ENCODE measurements at places on chromosomes 6 and 20.

DNA sequence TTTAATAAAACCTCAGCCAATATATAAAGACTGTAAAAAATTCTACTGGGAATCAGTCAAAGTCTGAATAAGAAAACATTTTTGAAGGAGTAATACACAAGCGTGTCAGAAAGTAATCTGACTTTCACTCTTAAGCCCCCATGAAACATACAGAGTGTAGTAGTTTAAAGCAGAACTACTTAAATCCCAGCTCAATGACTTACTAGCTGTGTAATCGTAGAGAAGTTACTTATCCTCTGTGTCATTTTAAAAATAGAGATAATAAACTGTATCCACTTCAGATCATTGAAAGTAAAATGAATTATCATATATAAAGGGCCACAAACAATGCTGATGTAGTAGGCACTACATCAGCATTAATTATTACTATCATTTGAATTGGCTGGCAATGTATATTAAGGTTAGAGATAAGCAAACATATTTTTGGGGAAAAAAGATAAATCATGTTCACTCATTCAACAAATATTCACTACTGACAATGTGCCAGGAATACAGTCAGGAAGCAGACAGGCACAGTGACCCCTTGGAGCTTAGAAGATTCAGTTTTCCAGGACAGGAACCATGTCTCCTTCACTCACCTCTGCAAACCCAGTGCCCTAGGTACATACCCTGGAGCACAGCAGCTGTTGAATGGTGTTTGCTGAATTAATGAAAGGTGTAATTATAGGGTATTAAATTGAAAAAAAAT, 14.4 kb downstream of the REPS1 start:
- DNase-seq: no peak

DNA sequence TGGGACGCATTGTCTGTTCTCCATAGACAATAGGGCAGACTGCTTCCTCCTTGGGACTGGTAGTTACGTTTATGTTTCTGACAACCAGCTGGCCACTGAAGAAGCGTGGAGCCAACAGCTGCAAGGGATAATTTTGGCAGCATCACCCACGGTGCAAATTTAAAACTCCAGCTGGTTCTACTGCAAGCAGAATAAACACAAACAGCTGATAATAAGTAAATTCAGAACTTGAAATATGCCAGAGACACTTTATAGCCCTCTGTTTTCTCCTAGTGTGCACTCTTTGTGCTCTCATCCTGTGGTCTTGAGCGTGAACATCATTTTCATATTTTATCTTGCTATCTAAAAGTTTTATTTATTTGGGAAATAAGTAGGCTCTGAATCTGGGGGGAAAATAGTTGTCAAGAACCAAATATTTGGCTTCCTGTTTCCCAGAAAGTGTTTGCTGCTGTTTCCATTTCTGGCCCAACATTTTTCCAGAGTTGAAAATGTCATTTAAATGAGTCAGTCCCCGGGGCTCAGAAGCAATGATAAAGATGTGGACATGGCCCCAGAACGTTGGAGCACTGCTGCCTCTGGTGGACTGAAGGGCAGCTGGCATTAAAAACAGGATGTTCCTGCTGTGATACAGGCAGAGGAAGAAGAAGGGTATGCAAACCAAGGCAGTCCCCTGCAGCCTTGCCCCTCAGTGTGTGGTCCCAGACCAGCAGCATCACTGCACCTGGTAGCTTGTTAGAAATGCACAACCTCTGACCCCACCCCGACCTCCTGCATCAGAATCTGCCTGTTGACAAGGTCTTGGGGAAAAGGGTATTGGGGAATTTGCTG, 12.5 kb upstream of the THBD start:
- DNase-seq: peak; percentile 75

GRCh38 chr20:56788041-56788670, 159.1 kb downstream of the TFAP2C start:
- DNase-seq: no peak

DNA sequence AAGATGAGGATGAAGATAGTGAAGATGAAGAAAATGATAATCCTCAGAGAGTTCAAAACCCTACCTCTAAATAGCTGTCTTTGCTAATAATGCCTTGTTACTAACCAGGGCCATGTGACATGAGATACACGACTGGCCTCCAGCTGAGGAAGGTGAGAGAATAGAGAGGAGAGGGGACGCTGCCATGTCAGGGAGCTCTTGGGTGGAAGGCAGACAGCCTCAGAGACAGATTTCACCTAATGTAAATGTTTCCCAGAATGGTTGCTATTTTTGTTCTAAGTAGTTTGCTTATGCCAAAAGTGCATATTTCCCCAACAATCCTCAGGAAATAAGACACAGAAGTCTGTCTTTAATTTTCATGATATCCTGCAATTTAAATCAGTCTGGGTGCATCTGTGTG, 138.4 kb downstream of the ELOVL4 start:
- DNase-seq: no peak

DNA sequence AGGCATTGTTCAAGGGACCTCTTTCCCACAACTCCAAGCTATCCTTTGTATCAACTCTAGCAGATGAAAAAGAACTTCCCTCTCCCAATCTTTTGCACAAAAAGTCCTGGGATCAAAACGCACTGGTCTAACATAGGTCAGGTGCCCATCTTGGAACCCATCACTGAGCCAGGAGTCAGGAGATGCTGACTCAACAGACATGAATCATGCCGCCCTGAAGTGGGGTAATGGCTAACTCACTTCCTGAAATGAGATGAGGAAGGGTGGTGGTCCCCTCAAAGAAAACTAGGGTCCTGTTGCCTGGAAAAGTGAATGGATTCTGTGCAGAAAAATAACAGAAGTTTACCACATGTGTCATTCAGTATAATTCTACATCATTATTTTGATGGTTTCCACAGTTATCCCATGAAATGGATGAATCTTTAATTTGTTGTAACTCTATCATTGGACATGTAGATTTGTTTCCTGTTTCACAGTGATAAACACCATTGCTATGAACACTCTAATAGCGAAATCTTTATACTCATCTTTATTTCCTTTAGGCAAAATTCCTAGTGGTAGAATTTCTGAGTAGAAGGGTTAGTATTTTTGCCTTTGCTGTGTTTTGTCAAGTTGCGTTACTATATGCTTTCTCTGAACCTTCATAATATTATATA, 151.3 kb downstream of the SLC16A10 start:
- no peak for DNase-seq

DNA sequence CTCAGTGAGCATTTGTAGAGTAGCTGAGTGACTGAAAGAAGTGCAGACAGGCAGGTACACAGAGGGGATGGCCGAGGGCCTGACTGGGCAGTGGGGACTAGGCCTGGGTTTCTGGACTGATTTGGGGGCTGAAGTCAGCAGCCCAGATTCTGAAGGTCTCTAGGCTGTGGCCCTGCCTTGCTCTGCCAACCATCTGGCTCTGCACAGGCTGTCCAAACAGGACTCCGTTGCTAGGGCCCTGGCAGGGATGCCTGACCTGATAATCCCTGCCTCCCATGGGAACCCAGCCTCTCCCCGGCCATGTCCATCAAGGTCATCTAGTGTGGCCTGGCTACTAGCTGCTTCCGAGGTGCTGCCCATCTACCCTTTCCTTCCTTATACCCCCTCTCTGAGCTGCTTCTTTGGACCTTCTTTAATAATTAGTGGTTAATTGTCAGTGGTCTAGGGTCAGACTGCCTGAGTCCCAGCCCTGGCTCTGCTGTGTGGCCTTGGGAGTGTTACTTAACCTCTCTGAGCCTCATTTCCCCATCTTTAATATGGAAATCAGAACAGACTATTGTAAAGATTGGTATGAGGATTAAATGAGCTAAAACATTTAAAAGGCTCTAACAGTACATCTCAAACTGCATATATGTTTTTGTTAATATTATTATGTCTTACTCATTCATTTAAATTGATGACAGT, 137.9 kb downstream of the VEGFA start:
- no peak for DNase-seq

DNA sequence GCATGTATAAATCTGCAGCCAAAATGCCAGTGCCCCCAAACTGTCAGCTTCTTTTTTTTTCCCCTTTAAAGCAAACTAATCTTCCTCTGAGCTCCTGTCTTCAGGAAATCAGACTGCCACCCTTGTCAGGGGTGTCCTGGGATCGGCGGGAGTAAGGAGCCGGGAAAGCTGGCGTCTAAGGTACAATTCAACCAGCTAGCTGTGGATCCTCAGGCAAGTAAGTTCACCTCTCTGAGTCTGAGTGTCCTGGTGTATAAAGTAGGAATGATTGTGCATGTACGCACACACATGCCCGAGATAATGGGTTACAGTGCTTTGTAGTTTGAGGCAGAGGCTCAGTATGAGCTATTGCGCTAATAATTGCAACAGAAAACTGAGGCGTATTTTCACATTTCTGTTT, 98.3 kb downstream of the ANKRD60 start:
- no peak for DNase-seq

DNA sequence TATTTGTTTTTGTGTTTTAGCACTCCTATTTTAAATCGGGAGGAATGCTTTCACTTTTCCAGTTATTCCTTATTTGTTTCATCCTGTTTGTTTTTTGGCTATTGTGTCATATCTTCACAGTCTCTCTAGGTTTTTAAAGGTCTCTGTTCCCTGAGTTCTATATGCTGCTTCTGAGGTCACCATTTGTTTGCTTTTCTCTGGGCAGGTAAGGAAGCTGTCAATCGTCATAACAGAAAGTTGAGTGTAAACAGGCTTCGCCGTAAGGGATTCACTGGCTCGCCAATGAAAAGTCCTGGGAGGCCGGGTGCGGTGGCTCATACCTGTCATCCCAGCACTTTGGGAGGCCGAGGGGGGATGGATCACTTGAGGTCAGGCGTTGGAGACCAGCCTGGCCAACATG, 48.7 kb upstream of the RPS6KA2 start:
- DNase-seq: no peak

GRCh38 chr6:7546896-7547295, 5.4 kb downstream of the DSP start:
- no peak for DNase-seq

GRCh38 chr20:60209048-60209447, 250.8 kb downstream of the CDH26 start:
- DNase-seq: no peak

GRCh38 chr6:44404022-44404714, 16.7 kb downstream of the CDC5L start:
- no peak for DNase-seq

GRCh38 chr20:36496707-36497669, 44.3 kb upstream of the MYL9 start:
- DNase-seq: no peak

GRCh38 chr6:32047855-32048766, 9.9 kb downstream of the CYP21A2 start:
- DNase-seq: peak; percentile 45

DNA sequence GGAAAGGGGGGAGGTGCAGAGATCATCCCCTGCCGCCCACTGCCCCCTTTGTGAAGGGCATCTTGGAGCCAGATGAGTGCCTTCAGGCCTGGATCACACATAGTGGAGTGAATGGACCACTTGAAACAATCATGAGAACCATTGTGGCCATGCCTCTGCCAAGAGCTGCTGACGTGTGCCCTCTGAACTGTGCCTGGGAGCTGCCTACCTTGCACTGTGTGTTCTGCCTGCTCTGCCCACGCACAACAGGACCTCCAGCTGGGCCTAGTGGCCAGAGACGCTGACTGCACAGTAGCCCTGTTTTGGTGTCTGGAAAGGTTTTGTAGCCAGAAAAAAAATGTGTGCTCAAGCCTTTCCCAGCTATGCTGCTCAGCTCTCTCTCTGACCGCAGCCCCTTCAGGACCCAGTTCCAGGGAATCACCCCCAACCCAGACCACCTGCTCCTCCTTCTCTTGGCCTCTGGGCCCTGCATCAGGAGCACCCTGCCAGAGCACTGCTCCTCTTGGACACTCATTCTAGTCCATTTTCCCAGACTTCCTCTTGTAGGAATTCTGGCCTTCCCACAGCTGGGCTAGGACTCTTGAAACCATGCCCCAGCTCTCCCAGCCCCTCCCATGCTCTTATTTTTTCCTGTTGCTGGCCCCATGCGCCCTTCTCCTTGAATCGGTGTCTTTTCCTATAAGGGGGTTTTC, 1.6 kb upstream of the ADIG start:
- no peak for DNase-seq

- no peak for DNase-seq
These were observed 91.0 kb downstream of the TBXT start for GRCh38 chr6:166076625-166077024.

All from iPS DF 19.7 (cell line).